ENCODE measurements at places on chromosomes 7 and 10. TPM values are rescaled to one million over a fixed set of nuclear protein-coding genes. Genes with fewer than 3 reads are reported as not detected.
A peak's percentile ranks its signal among the peaks of the same experiment; 100 is the strongest.

DNA sequence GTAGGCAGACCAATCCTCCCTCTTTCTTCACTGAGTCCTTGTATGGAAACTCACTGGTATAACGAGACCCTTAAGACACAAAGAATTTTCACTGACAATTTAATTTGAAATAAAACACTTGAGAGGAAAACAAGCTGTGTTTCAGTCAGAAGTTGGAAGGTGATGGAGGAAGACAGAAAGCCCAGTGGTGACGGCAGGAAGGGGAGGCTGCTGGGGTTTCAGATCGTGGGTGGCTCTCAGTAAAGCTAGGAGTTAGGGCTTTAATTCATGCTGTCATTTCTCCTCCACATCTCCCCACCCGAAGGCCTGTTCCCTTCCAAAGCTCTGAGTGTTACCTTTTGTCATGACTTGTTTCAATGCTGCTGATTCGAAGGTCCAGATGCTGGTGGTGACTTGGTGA lies 605.2 kb upstream of the DPP6 start:
- DNase-seq = no peak

The MOGAT3 gene
- total RNA-seq = 12.0 TPM

The CDC14C gene
- total RNA-seq = not detected

DNA sequence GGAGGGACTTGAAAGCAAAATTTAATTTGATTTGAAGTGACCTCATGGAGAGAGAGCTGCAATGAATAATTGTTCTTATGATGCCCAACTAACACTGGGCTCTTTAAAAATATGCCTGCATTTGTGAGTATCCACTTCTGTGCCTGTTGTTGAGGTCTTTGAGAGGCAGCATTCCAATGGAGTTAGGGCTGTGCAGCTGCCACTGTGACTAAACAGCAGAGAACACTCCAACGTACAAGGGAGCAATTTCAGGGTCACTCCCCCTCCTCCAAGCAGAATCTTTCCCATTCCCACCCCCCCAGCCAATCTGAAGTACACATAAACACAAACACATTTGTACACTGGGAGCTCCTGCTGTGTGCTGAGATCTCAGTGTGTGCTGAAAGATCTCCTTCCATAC lies 28.0 kb upstream of the GSAP start:
- DNase-seq = no peak

DNA sequence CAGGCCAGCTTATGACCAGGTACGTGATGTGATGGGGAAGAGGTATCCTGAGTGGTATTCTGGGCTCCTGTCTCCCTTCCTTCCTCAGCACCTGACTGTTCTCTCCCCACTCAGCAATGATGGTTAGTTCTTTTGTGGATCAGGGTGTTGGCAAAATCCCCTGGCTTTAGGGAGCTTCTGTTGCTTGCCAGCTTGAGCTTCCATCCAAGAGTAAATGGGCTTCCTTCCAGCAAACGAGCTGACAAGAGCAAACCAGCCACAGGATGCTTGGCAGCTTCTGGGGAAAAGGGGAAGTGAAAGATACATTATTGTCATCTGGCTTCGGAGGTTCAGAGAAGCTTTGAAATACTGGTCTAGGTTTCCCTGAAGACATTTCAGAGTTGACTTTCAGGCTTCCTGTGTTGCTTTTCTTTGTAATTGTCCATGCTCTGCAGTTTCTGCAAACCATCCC lies 5.2 kb downstream of the DUSP5 start:
- DNase-seq = peak; percentile 75

DNA sequence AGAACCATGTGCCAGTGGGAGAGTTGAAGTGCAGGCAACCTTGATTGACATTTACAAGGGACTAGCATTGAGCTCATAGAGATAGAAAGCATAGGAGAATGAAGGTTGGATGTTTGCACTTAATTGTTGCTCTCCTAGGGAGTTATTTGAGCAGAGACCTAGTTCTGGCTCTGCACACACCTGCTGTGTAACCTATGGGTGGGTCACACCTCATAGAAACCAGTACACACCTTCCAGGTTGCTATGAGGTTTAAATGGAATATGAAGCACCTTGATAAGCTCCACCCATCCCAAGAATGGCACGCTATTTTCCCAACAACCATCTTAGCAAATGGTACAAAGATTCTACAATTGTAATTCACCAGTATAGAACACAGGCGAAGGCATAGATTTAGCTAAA lies 86.2 kb upstream of the AOAH start:
- DNase-seq = no peak

The CPVL gene
- 5.0 TPM for total RNA-seq

The KLF14 gene
- not detected for total RNA-seq

DNA sequence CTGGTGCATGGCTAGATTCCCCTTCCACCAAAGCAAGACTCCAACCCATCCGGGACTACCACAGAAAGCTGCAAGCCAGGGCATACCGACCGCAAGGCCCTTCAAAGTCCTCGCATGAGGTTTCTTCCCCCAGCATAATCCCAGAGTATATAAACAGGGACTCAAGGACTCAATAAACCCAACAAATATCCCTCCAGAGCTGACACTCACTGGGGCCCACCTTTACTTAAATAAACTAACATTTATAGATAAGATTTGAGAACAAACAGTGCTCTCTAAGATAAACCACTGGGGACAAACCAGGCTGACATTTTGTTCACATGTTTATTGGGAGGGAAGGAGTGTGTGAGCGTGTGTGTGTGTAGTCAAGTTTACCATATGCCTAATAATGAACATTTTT lies 138.2 kb downstream of the ADAM12 start:
- DNase-seq = no peak

The KCNMA1 gene
- 44.0 TPM for total RNA-seq

The ITIH5 gene
- total RNA-seq = 0.30 TPM

DNA sequence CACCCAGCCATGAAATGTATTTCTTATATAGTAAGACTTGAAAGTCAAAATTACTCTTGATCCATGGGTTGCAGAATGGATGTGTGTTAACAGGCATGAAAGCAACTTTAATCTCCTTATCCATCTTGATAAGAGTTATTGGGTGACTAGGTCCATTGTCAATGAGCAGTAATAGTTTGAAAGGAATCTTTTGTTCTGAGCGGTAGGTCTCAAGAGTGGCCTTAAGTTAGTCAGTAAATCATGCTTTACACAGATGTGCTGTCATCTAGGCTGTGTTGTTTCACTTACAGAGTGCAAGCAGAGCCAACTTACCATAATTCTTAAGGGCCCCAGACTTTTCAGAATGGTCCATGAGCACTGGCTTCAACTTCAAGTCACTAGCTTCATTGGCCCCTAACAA lies 51.2 kb downstream of the KIAA1549 start:
- no peak for DNase-seq

- DNase-seq = peak; percentile 85
Observed at GRCh38 chr7:8155836-8156235, 106.1 kb downstream of the ICA1 start.

The DAGLB gene
- total RNA-seq = 17.9 TPM

DNA sequence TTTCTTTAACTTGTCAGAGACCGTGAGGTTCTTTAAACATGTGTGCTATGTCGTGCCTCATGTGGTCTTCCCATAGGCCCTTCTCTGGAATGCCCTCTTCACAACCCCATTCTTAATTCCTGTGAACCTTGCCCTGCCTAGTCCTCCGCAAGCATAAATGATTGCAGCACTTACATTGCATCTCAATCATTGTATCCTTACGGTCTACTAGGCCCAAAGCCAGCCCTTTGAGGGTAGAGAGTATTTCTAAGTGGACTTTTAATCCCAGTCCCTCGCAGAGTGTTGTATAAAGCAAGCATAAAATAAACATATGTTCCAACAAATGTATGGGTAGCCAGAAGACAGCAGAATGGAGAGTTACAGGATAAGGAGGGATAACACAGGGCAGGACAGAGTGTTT lies 92.1 kb upstream of the FAM133B start:
- DNase-seq = no peak

GRCh38 chr7:157136372-157136771 lies 2.4 kb upstream of the UBE3C start:
- DNase-seq = no peak

DNA sequence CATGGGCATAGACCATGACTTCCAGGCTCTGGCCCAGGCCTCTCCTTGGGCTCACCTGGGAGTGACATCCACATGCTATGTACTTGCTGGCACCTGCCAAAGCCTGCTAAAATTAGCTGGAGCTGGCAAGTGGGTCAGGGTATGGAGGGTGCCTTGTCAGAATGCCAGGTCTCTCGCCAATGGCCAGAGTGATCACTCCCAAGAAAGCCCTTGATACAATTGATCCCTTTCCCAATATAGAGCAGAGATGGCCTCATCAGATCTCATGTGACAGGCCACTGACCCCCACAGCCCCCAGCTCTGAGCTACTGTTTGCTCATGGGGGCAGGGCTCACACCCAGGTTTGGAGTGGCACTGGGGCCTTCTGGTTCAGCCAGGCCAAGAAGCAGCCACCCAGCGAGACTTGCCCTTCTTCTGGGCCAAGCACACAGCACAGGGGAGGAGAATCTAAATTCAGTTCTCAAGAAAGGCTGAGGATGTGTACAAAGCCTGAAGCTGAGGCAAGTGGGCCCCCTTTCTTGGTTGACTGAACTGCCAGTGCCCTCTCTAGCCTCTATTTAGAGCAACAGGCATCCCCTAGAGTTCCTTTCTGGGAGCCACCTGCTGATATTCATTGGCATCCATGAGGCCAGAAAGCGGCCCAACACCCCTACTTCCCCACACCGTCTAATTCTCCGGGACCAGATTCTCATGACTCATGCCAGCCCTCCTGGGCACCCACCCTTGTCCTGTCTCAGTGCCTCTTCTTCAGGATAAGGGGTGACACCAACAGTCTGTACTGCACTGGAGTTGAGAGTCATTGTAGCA lies 18.9 kb upstream of the MYL7 start:
- DNase-seq = peak; percentile 95

The IRF5 gene
- 5.0 TPM for total RNA-seq

GRCh38 chr10:111076682-111077478 lies at the start of gene ADRA2A:
Gene ADRA2A, plus strand, starts transcription at chr10:111077029. Its CDS starts 968 bp downstream, at chr10:111077997.
- DNase-seq = no peak

The MKI67 gene
- total RNA-seq = 0.70 TPM

The AP3M1 gene
- total RNA-seq = 14.6 TPM

The CCL26 gene
- not detected for total RNA-seq

GRCh38 chr10:32244011-32244410 lies 102.9 kb downstream of the EPC1 start:
- no peak for DNase-seq

DNA sequence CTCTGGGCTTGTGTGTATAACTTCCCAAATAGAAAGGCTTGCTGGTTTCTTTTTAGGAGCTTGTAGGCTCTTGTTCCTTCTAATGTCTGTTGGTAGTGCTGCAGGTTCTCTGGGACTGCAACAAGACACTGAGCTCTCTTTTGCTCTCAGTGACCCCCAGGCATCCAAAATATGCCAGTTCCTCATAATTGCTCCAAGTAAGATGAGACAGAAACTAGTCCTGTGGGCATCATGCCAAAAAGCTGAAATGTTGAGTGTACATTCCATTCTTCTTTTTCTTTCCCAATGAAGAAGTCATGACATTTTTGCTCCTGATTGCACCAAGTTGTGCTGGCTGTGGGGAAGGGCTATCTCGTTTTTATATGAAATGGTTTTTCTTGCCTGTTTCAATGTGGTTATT lies 7.1 kb upstream of the BTBD16 start:
- DNase-seq = no peak

The CHAT gene
- not detected for total RNA-seq

DNA sequence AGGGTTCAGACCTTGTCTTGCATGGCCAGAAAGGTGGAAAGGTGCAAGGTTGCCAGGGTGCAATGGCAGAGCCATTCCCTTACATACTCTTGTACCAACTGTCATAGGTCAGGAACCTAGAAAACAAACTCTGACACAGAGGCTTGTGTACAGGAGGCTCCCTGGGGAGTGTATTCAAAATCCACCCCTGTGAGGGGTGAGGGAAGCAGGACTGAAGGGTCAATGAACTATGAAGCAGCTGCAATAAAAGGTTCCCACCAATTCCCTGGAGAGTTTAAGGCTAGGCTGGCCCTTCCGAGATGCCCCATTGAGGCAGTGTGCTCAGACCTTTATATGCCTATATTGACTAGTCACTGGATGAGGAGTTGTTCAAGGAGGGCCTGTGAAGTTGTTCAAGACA lies 13.9 kb upstream of the CUZD1 start:
- DNase-seq = no peak

The C7orf33 gene
- not detected for total RNA-seq

- no peak for DNase-seq
Observed at GRCh38 chr7:132557489-132558044, 18.7 kb downstream of the PLXNA4 start.

DNA sequence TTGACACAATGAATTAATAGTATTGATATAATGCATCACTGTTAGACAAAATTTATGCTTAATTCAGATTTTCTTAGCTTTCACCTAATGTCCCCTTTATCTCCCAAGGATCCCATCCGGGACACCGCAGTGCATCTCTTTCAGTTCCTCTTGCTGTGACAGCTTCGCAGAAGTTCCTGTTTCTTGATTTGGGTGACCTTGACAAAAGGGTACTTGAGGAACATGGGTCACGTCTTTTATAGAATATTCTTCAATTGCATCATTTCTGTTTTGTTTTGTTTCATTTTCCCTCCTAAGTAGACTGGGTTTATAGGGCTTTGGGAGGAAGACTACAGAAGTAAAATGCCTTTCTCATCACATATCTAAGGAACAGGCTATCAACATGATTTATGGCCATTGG lies 453.2 kb downstream of the DPP6 start:
- no peak for DNase-seq
